HFF-Myc (cell line): ENCODE measurements at places on chromosomes 12 and 14.

DNA sequence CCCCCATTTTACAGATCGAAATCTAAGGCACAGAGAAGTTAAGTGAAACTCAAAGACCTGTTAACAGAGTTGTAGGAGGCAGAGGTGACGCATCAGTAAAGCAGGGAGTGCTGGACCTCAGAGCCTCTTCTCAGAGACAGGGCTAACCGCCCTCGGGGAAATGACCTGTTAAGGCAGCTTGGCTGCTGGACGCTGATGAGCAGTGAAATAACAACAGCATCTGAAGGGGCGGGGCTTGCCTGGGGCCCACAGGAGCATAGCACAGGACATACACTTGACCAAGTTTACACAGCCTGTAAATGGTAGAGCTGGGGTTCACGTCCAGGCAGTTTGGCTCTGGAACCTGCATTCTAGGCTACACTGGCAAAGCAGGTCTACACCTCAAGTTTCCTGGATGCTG lies 39.3 kb downstream of the LRTM2 start:
- no peak for DNase-seq

DNA sequence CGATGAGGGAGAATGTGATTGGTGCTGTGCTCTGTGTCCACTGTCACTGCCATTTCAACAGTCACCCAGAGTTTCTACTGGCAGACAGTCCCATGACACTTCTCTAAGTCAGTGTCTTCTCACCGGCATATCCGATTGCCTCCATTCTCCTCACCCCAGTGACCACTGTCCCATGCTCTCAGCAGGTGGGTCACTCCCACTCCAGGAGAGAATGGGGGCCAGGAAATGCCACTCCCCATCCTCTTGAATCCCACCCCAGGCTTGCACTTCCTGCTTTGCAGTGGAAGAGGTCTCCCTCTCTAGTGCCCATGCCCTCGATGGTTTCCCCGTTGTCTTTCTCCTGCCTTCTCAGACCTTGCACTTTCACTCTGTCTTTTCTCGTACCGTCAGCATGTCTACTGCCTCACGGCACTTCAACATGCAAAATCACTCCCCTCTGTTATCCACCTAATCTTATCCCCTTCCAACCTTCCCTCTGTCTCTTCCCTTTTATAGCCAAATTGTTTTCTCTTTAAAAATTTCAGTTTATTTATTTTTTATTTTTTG lies 2.2 kb upstream of the EP400 start:
- DNase-seq = no peak

DNA sequence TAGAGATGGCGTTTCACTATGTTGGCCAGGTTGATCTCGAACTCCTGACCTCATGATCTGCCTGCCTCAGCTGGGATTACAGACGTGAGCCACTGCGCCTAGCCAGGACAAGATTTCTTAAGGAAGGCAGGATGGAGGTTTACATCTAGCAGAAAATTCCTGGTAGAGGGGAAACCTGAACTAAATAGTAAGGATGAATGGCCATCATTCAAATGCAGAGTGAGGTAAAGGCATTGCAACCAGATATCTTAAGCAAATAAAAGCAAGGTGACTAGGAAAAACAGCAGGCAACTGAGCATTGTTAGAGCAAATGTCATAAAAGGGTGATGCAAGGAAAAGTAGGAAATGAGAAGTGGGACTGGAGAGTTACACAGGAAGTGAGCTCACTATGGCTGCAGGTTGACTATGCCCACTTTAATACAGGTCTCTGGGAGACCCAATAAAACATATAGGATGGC lies 133.0 kb downstream of the SOX5 start:
- no peak for DNase-seq

- peak; percentile 99 for DNase-seq
Observed at GRCh38 chr12:80551897-80552296, 107.9 kb downstream of the PTPRQ start.

DNA sequence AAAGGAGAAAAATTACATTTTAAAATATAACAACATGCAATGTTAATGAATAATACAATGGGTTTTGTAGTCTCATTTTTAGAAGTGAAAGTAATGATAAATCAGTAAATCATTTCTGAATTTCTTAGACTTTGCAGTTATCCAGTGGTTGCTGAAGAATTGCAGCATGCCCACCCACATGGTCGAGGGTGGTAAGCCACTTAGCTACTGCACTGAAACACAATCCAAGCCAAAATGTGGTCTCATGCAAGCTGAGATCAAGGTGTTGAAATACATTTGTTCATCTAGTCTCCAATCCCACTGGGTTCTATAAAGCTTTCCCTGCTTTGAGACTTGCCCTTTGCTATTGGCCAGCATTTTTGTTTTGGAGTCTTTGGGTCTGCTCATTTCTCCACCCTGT lies 247.9 kb downstream of the NELL2 start:
- DNase-seq = no peak

GRCh38 chr12:116790066-116790465 lies 52.0 kb downstream of the RNFT2 start:
- no peak for DNase-seq

DNA sequence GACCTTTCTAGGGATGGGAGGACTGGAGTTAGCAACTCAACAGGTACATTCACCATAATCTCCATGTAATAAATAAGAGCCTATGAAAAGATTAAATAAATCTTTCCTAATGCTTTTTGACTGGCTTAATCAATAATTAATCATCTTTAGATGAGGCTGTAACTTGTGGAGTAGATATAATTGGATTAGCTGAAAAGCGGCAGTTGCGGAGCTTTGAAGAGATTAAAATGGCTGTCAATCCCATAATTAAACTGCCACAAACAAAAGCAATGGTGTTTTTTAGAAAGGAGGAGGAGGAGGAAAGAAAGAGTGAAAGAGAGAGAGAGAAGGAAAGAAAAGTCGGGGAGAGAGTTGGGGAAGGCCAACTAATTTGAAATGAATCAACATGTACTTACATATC lies 70.7 kb upstream of the TMEM263 start:
- no peak for DNase-seq

DNA sequence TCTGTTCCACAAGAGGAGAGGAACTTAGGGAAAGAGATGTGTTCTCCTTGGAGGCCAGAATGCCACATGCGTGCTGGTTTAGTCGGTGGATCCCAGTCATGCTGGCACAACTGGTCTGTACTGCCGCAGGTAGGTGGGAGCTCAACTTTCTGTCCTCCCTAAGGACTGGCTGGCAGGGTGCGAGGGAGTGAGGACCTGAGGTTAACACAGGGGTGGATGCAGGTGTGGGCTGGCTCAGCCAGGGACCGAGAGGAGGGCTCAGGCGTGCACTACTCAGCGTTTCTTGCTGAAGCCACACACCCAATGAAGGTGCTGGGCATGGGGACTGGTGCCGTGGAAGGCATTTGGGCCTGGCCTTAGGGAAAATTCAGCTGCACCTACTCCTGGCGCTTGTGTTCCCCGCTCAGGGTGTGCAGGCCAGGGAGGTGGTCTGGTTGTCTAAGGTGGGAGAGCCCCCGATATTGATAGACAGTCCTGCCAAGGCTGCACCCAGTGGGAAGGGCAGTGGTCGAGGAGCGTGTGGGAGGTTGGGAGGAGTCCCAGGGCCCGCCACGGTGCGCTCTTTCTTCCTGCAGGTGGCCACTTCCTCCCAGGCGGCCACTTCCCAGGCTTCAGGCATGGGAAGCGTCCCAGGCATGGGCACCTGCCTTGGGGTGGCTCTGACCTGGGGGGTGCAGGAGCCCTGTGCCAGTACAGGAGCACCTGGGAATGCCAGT lies 138.4 kb downstream of the ADGRD1 start:
- no peak for DNase-seq

- DNase-seq = no peak
Observed at GRCh38 chr12:96233939-96234461, 39.8 kb downstream of the ELK3 start.

- DNase-seq = no peak
Observed at GRCh38 chr14:103161054-103161397, 37.8 kb downstream of the TNFAIP2 start.

- DNase-seq = no peak
Observed at GRCh38 chr12:54306925-54307741, 6.3 kb upstream of the NFE2 start.

DNA sequence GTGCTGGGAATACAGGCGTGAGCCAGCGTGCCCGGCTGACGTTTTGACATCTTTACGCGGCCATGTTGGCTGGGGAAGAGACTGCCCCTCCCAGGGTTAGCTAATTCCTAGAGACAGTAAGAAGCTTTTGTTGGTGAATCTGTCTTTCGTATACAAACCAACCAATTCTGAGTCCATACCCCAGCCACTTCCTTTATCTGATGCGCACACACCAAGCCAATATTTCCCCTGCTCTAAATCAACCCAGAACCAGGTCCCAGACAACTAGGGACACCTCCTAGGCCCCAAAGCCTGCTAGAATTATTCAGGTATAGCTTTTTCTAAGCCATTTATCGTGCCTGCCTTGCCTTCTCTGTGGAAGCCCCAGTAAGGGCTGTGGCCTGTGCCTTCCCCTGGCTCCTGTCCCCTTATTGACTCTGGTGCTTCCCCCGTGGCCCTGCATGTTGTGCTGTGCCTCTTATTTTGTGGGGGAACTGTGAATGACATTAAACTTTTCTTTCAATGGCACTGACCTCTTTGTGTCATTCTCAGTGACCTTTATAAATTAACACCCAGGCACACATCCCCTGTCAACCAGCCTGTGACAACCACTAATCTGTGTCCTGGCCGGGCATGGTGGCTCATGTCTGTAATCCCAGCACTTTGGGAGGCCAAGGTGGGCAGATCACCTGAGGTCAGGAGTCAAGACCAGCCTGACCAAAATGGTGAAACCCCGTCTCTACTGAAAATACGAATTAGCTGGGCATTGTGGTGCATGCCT lies 10.7 kb upstream of the EVL start:
- no peak for DNase-seq
